ENCODE measurements at places on chromosomes 4 and X.

GRCh38 chr4:185916683-185917082 is 104.7 kb upstream of the SORBS2 start:
- DNase-seq = no peak

- no peak for DNase-seq
These were observed 545.3 kb upstream of the GRID2 start for GRCh38 chr4:91758487-91758886.

DNA sequence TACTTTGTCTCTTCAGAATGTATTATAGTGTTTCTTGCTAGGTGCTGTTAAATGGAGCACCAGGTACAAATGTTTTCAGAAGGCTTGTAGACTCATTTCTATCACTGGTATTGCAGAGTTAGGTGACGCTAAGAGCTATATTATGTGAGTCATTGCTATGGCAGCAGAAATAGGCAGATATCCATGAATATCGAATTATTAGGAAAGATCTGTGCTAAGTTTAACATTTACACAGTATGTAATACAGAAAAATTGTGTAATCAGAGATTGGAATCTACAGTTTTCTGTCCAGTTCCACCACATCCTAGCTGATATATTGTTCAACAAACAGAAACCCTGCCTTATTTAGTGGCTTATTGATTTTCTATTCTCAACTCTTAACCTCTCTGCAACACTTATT is 1025.5 kb downstream of the STIM2 start:
- DNase-seq = no peak

DNA sequence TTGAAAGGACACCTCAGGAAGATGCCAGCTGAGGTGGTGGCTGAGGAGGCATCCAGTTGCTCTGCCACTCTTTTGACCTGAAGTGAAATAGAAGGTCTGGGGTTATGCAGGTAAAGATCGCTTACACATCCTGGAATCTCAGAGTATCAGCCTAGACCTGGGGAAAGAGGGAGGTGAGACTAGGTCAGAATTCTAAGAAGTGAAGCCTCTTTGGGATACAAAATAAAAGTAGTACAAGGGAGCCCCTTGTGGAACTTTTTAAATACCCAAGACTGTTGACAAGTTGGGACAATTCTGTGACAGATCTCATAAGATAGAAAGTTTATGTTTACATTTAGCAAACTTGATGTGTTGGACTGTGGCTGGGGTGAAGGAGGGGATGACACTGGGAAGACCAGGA is 263.1 kb downstream of the SPRY1 start:
- DNase-seq = no peak

DNA sequence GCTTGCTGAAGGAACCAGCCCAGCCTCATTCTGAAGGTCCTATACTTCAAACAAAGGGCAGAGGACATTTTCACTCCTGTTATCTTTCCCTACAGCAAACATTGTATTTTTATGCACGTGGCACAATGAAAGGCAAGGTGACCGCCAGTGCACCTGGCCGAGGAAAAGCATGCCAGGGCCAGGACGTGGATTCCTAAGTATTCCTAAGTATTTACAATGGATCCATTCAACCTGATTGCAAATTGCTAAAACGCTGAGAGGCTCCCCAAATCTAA is 127.9 kb upstream of the FTHL17 start:
- DNase-seq = no peak

DNA sequence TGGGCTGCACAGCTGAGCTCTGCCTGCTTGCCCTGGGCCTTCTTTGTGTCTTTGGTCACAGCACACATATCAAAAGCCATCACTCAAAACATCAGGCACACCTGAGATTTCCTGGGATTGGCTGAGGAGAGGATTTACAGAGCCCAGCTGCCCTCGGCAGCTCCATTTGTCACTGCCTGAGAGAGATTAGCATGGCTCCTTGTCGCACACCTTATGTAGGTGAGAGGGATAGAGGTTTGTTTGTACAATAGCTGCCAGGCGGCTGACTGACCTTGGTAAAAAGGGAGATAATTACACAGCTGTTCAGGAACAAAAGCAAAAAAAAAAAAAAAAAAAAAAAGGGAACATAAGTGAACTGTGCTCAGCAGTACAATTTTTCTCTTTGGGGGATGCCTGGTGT is 63.2 kb downstream of the MGST2 start:
- peak; percentile 16 for DNase-seq

GRCh38 chrX:259692-260355 is 21.4 kb upstream of the PLCXD1 start:
- DNase-seq = no peak
